ENCODE measurements at places on chromosomes 3 and 15.

- no peak for DNase-seq
Observed at GRCh38 chr15:68785541-68785940, 35.2 kb downstream of the ANP32A start.

- DNase-seq, result no peak
Observed at GRCh38 chr3:39241561-39241960, 38.3 kb downstream of the CX3CR1 start.

DNA sequence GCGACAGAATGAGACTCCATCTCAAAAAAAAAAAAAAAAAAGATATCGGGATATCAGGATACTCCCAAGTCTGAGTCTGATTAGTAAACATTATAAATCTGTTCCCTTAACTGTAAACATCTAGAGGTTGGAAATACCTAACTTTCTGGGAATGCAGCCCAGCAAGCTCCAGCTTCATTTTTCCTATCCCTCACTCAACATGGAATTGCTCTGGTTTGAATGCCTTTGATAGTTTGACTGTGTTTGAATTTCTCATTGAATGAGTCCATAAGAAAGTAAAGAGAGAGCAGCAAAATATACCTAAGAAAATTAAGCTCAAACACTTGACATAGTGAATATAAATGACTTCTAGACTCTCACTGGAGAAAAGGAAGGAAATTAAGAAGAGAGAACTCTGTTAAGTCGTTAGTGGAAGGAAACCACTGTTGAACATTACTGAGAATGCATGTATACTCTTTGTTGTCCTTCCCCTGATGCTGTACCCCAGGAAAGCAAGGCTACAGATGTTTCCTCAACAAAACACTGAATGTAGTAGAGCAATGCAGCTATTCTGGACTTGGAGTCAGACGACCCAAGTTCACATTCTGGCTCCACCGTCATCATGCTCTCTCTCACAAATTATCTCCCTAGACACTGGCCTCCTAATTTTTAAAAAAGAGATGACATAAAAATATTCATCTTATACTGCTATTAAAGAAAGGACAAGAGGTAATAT lies 62.4 kb downstream of the CD200 start:
- no peak for DNase-seq

- no peak for DNase-seq
Observed at GRCh38 chr3:106193876-106194275, 325.1 kb upstream of the CBLB start.

GRCh38 chr3:78634316-78634715 lies 1133.5 kb downstream of the ROBO1 start:
- DNase-seq, result no peak

GRCh38 chr3:144221761-144222160 lies 250.1 kb downstream of the DIPK2A start:
- DNase-seq, result no peak

DNA sequence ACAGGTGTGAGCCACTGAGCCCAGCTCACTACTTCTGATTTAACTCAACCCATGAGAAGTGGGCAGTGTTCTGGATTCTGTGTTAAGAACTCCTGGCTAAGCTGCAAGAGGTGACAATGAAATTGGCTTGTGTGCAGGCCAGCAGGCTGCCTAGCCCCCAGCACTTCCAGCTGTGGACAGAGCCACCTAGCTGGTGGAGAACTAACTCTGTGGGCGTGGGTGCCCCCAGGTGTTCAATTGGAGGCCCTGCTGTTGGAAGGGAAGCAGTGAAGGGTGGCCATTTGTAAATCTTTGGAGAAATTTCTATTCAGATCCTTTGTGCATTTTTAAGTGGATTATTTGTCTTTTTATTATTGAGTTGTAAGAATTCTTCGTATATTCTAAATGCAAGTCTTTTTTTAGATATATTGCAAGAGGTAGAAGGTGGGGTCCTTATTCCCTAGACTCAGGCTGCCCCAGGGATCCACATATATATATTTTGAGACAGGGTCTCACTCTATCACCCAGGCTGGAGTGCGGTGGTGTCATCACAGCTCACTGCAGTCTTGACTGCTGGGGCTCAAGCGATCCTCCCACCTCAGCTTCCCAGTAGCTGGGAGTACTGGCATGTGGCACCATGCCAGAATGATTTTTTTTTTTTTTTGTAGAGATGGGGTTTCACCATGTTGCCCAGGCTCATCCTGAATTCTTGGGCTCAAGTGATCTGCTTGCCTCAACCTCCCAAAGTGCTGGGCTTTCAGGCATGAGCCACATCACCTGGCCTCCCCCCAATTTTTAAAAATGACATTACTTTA lies 7.2 kb upstream of the SCAMP5 start:
- no peak for DNase-seq

DNA sequence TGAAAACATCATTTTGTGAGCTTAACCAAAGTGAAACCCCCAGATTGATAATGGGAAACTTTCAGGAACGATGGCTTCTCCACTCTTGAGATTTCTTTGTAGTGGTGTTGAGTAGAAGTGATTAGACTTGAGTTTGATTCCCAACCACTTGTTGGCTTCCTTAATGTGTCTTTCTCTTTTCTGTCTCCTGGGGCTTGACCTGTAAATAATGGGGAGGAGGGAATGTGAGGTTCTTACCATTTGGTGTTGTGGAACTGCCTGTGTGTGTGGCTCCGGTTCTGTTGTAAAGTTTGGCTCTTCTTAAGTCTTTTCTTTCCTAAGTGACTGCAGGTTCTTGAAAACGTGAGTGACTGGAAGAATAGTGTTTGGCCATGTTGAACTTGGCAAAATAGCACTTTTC lies 2.7 kb downstream of the CDV3 start:
- DNase-seq, result no peak

- DNase-seq, result no peak
Observed at GRCh38 chr3:72310419-72311380, 525.8 kb upstream of the PROK2 start.

- no peak for DNase-seq
Observed at GRCh38 chr3:143247073-143247472, 127.5 kb downstream of the CHST2 start.

DNA sequence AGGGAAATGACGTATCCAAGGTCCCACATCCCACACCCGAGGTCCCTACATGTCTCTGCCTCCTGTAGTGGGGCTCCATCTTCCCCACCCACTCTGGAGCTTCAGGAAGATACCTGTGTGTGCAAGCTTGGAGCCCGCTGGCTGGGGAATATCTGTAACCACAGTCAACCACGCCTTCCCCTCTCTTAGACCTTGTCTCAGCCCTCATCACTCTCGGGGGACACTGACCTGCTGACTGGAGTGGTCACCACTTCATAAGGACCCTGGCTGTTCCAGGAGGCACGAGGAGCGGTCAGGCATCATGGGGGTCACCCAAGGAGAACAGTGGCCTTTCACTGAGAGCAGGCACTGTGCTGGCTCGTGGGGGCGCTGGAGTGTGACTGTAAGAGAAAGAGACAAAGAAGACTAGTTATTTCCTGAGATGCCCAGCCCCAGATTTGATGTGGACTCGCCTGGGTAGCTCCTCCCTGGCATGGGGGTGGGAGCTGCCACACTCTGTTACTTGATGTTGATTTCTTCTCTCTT lies 48.6 kb downstream of the CTXND1 start:
- DNase-seq, result no peak

- no peak for DNase-seq
Observed at GRCh38 chr3:107100137-107100536, 277.1 kb upstream of the CCDC54 start.

GRCh38 chr3:170809975-170810357 lies 60.0 kb downstream of the RPL22L1 start:
- no peak for DNase-seq

DNA sequence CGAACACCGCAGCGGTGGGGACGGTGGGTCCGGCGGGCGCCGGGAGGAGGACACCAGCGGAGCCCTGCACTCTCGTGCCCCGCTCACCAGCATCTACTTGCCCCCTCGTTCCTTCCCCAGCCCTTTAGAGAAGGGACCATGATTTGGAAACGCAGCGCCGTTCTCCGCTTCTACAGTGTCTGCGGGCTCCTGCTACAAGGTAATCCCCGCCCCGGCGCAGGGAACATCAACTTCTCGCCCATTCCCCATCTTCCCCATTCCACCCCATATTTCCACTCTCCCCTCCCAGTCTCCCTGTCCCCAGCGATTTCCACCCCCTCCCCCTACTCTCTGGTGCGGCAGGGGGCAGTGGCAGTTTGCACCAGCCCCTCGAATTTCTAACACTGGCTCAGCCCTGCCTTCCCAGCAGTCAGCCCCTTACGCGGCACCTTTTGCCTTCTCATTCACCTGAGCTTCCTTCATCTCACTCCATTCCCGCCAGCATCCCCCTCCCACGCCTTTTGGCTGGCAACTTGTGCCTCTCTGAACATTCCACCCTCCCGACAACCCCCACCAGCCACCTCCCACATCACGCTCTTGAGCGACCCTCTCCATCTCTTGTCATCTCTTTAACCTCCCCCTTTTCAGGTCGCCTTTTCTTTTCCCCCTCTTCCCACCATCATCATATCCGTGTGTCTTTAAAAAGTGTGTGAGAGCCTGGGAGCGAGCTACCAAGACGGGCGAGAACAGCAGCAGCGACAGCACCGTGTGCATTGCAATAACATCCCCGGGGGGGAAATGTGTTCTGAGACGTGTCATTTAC lies 882 bp downstream of the CADM2 start:
- DNase-seq, result no peak

GRCh38 chr15:83844742-83845141 lies 190.8 kb downstream of the ADAMTSL3 start:
- DNase-seq, result no peak

DNA sequence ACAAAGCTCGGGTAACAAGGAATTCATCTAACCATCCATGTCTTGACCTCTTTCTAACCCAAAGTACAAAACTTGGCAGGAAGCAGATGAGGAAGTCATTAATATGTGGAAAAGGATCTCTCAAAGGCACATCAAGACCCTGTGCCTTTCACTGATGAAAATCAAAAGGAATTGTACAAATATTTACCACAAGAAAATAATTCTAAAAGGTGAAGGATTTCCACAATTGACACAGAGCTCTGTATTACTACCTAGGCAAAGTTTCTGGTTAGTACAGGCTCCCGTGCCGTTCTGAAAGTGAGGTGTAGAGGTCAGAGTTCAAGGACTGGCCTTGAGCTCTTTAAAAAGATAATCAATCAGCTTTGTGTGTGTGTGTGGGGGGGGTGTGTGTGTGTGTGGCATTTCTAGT lies 239.7 kb upstream of the ICE2 start:
- DNase-seq, result no peak

DNA sequence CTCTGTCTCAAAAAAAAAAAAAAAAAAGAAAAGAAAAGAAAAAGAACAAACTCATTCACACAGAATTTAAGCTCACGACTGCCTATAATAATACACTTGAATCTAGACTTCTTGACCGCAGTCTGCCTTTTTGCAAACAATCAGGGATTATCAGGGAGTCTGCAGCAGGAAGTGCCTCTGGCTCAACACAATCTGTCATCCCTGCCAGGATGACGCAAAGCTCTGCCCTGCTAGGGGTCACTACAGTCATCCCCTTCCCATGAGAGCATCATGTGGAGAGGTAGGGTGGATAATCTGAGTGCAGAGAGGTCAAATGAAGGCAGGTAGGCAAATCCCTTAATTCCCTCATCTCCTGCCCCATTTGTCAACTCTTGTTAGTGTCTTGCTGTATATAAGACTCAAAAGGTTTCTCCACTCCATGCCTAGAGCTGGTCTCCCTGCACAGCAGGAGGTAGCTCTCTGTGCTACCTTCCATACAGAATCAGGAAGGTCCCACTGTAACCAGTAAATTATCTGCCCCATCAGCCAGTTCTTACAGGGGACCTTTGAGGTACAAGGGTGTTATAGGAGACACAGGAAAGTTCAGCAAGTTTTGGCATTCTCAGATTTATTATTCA lies 4.2 kb downstream of the UBAP1L start:
- DNase-seq, result no peak

DNA sequence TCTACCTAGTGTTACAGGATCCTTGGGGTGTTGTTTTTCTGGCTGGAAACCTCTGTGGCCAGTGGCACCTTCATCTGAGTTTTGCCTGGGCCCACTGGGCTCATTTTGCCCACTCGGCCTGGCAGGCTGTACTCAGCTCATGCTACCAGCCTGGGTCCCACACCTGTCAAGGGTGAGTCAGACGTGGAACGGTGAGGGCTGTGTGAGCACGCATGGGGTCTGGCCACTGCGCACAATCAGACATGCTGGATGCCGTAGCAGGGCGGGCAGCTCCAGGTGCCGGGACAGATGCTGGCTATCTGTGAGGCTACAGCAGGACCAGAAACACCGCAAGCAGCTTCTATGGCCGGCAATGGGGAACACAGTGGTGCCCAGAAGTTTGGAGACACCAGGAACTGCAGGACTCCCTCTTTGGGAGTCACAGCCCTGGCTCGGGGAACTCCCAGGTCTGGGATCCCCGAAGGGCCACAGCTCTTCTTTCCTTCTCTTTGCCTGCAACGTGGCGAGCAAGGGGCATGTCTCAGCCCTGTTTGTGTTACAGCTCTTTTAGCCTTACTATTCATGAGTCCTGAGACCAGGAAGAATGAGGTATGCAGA lies 35.9 kb upstream of the DNAJC13 start:
- no peak for DNase-seq

DNA sequence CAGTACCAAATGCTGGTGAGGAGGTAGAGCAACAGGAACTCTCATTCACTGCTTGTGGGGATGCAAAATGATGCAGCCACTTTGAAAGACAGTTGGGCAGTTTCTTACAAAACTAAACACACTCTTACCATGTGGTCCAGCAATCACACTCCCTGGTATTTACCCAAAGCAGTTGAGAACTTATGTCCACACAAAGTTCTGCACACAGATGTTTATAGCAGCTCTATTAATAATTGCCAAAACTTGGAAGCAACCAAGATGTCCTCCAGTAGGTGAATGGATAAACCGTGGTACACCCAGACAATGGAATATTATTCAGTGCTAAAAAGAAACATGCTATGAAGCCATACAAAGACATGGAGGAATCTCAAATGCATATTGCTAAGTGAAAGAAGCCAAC lies 139.1 kb upstream of the SLC6A11 start:
- no peak for DNase-seq

- DNase-seq, result peak; percentile 21
Observed at GRCh38 chr3:51389423-51390183, 1.5 kb upstream of the RBM15B start.

DNA sequence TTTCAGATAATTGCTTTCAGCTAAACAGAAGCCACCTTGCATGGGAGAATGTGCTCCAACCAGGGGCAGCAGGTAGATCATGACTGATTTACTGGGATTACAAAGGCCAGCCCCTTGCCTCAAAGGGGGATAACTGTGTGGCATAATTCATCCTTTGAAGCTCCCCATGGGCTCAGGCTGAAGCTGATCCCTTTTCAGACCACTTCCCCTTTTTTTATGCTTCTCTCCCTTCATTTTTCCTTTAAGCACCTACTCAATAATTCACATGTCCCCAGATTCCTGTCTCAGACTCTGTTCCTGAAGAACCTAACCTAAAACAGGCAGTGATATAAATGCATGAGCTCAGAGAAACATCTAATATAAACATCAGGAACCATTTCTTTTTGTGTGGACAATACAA lies 8.2 kb upstream of the MYRIP start:
- no peak for DNase-seq

- DNase-seq, result no peak
Observed at GRCh38 chr3:175288621-175289020, 429.5 kb downstream of the NAALADL2 start.

GRCh38 chr3:13408890-13409289 lies 11.2 kb downstream of the NUP210 start:
- no peak for DNase-seq

Data from stimulated activated CD8-positive, alpha-beta memory T cell treated with anti-CD3 and anti-CD28 coated beads, Interleukin-4, amount 100 ng/mL, for 4 hours (primary cell).